ENCODE measurements at places on chromosomes 12 and 14.

- DNase-seq: no peak
Observed at GRCh38 chr12:50922820-50923219, 29.5 kb upstream of the HIGD1C start.

DNA sequence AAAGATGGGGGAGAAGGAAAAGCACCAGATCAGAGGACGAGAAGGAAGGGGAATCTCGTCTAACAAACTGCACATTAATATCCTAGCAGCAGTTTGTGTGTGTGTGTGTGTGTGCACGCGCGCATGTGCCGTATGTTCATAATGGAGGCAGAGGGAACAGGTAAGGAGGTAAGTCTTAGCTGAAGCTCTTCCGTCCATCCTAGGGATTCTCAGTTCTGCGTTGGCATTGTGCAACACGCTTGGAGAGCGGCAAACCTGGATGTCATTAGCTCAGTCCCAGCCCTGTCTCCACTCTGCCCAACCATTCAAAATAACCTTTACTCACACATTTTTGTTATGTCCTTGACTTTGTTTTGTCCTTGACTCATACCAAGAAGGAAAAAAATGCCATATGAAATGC, 1.6 kb upstream of the C1R start:
- no peak for DNase-seq

GRCh38 chr14:49931523-49931922, 38.6 kb downstream of the ARF6 start:
- DNase-seq: no peak

DNA sequence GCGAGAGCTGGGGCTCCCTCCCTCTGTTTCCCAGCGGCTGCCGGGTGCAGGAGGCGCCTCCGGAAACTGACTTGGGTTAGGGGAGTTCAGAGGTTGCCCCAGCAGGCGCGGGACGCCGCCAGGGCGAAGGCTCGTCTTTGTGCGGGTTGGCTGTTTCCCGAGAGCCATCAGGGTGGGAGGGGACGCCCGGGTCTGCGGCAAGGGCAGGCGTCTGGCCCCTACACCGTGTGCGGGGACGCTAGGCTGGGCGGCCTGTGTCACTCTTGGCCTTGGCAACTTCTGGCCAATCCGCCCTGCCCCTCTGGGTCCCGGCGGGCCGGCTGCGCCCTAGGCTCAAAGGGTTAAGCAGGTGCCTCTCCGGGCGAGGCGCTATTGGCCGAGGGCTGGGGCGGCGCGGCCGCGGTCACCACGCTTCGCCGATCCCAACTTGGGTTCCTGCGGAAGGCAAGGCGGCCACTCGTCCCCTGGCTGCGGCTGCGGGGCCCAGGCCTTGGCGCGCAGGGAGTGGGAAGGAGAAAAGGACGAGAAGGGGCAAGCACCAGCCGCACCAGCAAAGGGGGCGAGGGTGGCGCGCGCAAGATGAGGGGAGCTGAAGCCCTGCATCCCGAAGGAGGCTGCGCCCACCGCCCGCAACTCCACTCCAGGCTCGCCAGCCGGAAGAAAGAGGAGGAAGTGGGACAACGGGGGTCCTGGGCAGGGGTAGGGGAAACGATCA, 5.6 kb upstream of the NPAS3 start:
- no peak for DNase-seq

- no peak for DNase-seq
Observed at GRCh38 chr12:51639361-51639760, 48.3 kb downstream of the SCN8A start.

Measured in SHP77 treated with DMSO at 0.1 percent for 48 hours (cell line).